ENCODE measurements at places on chromosomes 1 and 21.

DNA sequence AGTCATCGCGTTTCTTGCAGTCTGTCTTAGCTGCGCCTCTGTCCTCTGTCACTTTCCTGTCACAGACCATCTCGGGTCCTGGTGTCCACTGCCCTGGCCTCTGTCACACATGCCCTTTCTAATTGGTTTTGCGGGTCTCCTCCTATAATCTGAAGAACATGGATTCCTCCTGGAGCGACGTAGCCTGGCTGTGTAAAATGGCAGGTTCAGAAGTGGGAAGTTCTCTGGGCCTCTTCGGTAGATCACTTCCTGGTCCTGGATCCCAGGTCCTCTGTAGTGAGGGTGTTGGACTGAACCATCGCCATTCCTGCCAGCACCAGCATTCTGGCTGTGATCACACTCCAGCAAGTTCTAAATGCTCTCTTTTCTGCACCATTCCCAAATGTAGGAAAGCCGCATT is 857 bp downstream of the FAM3B start:
- no peak for DNase-seq

GRCh38 chr1:152759453-152760173 is 1.8 kb downstream of the KPRP start:
- DNase-seq: no peak

GRCh38 chr1:219215477-219215876 is 41.8 kb downstream of the LYPLAL1 start:
- no peak for DNase-seq

GRCh38 chr1:7783178-7783711 is 846 bp upstream of the PER3 start:
- no peak for DNase-seq

DNA sequence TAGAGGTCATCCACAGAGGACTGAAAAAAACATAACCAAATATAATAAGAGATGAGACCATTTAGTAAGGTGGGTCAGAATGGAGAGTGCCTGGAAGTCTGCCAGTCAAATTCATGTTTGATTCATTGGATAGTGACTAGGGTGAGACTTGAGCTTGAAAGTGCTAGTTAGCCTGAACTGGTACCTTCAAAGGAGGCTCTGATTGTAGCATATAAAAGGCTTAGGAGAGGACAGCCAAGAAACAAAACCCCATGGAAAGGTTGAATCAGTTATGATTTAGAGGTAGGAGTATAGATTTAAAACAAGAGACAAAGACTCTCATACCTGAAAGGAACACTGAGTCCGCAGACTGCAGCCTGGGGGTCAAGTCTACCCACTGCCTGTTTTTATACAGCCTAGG is 44.4 kb upstream of the LRRC8C start:
- DNase-seq: no peak

GRCh38 chr1:45385302-45385701 is 45.1 kb upstream of the MUTYH start:
- no peak for DNase-seq

DNA sequence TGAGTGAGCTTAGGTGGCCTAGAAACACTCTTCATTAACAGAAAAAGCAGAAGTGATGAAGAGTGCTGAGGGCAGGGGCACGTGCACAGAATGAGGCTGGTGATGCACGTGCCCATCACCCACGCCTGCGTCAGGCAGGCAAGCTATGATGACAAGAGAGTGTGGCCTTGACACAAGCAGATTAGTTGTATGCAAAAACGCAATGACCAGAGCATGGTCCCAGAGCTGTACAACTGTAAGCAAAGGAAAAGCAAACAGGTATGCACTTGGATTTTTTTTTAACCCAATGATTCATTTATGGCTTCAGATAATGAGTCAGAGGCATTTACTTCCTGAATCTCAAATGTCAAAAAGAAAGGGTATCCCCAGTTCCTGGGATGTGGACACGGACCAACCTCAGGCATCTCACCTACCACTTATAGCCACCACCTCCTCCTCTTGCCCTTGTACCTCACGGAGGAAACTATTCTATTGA is 9.1 kb upstream of the TMEM61 start:
- DNase-seq: no peak

DNA sequence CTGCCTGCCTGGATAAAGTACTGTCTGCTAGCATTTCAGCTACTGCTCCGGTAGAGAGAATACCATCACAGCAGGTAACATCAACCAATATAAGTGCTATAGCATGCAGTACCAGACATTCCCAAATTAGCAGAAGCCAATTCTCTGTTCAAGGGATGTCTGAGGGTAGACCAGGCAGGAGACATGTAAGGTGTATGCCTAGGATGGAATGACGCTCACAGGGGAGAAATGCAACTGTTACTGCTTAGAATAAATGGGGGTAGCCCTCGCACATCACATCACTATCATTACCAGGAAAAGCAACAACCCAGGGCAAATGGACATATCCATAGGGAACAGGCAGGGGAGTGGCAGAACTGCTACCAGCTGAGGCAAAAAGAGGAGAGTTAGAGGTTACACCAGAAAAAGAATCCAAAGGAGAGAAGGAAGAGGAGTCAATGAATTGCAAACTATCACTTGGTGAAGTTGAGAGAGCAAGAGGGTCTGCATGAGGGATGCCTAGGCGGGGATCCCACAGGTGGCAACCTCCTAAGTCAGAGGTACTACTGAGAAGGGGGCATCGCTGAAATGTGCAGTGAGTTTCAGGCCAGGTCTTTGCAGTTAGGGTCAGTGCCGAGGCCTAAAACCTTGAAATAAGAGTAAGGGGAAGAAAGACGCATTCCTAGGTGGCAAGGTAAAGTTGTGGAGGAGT is 1.1 kb downstream of the UBE2Q1 start:
- DNase-seq: no peak

- no peak for DNase-seq
Measured at GRCh38 chr1:218366322-218367052, 21.4 kb downstream of the TGFB2 start.

DNA sequence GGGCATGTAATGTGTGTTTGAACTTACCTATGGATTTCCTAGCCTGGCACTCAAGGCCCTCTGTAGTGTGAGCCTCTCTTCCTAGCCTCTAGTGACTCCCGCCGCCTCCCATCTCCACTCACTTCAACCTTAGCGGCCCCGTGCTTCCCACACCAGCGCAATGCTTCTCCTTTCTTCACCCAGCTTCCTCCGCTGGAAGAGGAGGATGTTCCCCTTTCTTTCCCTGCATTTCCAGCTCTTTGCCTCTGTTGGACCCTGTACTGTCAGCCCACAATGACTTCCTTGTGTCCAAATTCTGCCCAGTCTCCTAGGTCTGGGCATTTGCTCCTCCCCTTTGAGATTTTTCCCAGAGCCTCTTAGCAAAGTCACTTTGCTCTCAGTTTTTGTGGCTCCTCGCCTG is 138.1 kb upstream of the IRF2BP2 start:
- no peak for DNase-seq

- no peak for DNase-seq
Measured at GRCh38 chr21:44710756-44711326, 531 bp downstream of the TSPEAR start.

DNA sequence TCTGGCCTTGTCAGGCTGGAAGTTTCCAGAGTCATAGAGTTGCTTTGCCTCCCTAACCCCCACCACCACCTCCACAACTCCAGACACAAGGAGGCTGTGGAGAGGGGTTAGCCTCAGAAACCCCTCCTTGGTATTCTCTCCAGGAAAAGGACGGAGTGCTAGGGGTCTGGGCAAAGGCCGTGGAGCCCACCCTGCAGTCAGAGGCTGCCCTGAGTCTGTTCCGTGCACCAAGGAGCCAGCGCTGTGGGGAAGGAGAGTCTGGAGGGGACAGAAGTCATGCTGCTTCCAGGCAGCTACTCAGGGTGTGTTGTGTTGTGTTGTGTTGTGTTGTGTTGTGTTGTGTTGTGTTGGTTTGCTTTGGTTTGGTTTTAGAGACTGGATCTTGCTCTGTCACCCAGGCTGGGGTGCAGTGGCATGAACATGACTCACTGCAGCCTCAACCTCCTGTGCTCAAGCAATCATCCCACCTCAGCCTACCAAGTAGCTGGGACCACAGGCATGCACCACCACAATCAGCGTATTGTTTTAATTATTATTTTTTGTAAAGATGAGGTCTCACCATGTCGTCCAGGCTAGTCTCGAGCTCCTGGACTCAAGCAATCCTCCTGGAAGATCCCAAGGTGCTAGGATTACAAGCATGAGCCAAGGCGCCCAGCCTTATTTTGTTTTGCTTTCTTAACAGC is 122.2 kb upstream of the TMEM51 start:
- no peak for DNase-seq

DNA sequence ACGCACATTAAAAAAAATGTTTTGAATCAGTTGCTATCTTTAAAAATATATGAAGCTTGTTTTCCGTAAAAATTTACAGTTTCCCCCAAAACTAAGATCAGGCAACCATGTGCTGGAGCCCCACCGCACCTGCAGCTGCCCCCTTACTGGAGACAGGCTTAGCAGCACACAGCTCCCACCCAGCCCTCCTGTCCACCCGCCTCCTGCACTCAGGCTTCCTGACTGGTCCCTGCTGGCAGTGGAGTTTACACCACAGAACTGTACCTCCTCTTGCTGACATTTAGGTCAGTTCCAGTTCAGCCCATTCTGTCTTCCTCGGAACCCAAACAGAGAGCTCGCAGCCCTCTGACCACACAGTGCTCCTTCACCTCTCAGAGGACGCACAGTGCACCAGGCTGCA is 2.1 kb downstream of the GPR161 start:
- DNase-seq: no peak

DNA sequence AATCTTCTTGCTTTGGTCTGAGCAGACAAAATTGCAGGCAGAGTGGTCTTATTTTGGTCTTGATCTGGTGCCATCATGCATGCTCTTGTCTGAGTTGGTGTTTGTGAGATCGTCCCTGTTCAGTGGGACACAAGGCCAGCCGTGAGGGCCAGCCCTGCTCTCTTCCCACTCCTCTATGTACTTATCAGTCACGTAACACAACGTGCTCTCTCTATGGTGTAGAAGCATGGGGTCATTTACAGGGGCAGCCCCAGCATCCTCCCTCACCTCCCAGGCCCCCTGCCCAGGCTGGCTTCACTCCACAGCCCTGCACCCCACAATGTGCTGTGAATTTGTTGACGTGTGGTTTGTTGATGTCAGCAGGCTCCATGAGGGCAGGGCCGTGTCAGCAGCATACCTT is 18.3 kb upstream of the UTS2 start:
- DNase-seq: no peak

DNA sequence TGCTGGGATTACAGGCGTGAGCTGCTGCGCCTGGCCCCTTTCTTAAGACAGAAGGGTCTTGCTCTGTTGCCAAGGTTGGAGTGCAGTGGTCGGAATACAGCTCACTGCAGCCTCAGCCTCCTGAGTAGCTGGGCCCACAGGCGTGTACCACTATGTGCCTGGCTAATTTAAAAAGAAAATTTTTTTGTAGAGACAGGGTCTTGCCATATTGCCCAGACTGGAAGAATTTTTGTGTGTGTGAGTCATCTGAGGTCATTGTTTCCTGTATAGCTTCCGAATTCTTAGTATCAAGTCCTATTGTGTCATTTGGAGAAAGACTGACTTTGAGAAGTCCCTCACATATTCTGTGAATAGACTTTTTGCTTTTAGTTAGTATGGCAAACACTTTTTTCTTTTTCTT is 4.7 kb downstream of the SZRD1 start:
- peak; percentile 74 for DNase-seq

DNA sequence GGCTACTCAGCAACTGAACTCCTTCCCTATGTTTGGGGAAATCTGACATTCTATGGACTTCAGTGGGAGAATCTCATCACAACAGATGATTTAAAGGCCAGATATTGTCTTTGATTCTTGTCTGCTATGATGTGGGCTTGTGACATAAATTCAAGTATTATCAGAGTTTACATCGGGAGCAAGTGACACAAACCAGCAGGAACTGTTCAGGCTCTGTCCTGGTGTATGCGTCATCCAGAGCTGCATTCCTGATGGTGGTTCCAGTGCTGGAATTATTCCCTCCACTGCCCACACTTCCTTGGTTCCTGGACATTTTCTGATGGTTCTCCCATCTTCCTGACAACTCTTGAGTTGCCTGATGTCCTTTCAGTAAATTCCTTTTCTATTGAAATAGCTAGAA is 10.8 kb upstream of the LSM10 start:
- no peak for DNase-seq

- no peak for DNase-seq
Measured at GRCh38 chr1:226443439-226443838, 35.5 kb upstream of the PARP1 start.

GRCh38 chr1:5478961-5479360 is 513.3 kb downstream of the NPHP4 start:
- DNase-seq: no peak

- DNase-seq: no peak
Measured at GRCh38 chr1:81224222-81224621, 576.5 kb upstream of the ADGRL2 start.

GRCh38 chr1:190436615-190437014 is 41.0 kb downstream of the BRINP3 start:
- DNase-seq: no peak

DNA sequence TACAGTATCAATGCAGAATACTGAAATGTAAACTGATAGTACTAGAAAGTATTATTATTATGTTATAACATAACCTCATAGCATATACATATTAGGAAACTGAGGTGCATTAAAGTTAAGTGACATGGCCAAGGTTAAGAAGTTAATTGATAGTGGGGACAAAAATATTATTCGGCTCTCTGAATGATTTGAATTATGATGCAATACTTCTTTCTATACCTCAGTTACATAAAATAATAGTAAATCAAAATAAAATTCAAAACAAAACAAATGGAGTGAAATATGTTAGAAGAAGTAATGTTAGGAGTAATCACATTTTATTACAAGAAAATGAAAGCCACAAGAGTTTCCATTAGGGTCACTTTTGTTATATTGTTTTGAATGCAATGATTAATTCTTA is 455.2 kb downstream of the PLA2G4A start:
- DNase-seq: no peak

DNA sequence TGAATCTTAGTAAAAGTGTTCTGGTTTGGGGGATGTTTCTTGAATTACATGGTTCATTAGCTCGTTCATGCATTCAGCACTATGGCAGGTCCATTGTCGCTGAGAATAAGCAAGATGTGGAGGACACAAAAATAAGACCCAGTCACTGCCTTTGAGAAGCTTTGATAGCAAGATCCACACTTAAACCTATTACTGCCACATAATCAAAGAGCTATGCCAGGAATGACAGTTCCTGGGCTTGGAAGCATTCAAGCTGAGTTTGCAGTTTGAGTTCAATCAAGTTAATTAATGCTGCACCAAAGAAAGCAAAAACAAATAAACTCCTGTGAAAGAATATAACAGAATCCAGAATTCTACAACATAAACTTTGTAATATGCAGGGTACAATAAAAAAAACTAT is 131.8 kb downstream of the MIS18A start:
- DNase-seq: no peak

- no peak for DNase-seq
Measured at GRCh38 chr1:43319766-43320165, 17.9 kb upstream of the MPL start.

GRCh38 chr21:45534636-45535331 is 7.5 kb downstream of the SLC19A1 start:
- no peak for DNase-seq

DNA sequence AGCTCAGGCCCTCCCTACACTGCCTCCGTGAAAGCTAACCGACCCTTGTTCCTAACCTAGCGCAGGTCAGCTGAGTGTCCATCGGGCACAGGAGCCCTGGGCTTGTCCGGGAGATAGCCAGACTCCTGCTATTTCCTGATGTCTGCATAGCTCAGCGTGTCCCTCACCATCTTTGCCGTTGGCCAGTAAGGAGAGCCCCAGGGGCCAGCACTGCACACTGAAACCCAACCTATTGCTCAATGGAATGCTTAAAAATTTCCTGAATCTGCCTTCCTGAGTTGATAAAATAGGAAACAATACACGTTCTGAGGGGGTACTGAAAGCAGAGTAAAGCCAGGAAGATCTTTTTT is 2.2 kb downstream of the RUNX1 start:
- DNase-seq: no peak

Measured in T-helper 2 cell (primary cell).